ENCODE measurements at places on chromosomes 12 and 14. TPM values are rescaled to one million over a fixed set of nuclear protein-coding genes. Genes with fewer than 3 reads are reported as not detected.
A peak's percentile ranks its signal among the peaks of the same experiment; 100 is the strongest.

- peak overlapping the region; percentile 82 for H3K27ac ChIP-seq
- H3K4me1 ChIP-seq, result no peaks in the 10 kb centered on the region
- H3K36me3 ChIP-seq, result no peaks in the 10 kb centered on the region
- peak overlapping the region; percentile 50 for H3K4me3 ChIP-seq
Observed at GRCh38 chr12:69329669-69330428, 18.3 kb upstream of the LYZ start.

DNA sequence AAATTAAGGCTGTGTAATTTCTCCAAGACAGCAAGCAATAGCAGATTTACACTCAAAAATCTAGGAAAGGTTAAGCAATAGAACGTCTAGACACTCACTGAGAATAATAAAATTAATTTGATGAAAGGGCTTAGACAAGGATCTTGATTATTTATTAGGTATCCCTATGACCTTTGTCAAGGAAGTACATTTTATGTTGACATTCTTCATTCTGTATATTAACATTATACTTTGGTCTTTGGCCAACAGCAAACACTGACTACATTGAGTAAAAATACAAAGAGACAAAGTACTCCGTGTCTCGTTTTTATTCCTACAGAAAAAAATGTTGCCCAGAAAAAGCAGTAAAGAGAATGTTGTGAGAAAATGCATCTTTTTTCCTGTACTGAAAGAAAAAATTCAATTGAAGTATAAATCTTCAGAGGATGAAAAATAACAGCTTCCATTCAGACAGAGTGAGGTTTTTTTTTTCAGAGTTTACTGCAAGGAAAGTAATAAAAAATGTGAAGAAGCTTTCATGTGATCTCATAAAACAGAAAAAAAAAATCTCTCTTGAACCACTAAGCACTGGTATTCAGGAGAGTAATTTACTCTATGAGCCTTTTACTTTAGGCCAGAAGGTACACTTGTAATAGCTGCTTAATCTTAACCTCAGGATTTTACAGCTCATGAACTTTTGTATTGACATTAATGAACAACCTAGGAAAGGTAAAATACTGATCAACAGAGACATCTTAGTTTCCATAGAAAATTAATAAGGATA lies 605.0 kb downstream of the FSCB start:
- no peaks in the 10 kb centered on the region for H3K4me1 ChIP-seq
- peak; percentile 42 for DNase-seq
- no peaks in the 10 kb centered on the region for H3K36me3 ChIP-seq

GNB3 gene
- not detected for polyA plus RNA-seq

CLEC7A gene
- polyA plus RNA-seq, result 5.9 TPM

NFE2 gene
- polyA plus RNA-seq, result 0.30 TPM

KCNH3 gene
- not detected for polyA plus RNA-seq

PLBD1 gene
- polyA plus RNA-seq, result 26.9 TPM

MYF5 gene
- not detected for polyA plus RNA-seq

Data from small intestine (tissue), 16 donors.